ENCODE measurements at places on chromosomes 12 and 14.

DNA sequence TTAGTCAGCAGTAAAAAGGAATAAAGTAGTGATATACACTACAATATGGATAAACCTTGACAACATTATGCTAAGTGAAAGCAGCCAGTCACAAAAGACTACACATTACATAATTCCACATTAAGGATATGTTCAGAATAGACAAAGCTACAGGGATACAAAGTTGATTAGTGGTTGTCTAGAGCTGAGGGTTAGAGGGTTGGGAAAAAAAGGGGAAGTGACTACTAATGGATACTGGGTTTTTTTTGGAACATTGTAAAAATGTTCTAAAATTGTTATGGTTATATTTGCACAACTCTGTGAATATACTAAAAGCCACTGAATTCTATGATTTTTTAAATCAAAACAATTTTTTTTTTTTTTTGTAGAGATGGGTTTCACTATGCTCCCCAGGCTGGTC is 4.8 kb upstream of the NGDN start:
- no peak for DNase-seq

DNA sequence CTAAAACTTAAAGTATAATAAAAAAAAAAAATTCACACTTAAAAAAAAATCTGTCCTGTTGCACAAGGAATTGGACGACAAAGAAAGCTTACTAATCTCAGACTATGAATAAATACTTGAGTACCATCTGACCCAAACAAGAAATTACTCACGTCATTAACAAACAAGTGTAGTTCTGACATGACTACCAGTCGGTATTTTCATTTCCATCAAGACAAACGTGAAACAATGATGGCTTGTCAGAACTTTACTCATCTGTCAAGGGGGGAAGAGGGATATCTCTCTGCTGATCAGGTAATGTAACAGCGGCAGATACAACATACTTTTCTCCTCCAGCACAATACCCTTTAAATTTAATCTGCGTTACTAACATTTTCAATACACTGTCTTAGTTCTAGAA is 78.3 kb downstream of the CDK17 start:
- DNase-seq, result no peak

DNA sequence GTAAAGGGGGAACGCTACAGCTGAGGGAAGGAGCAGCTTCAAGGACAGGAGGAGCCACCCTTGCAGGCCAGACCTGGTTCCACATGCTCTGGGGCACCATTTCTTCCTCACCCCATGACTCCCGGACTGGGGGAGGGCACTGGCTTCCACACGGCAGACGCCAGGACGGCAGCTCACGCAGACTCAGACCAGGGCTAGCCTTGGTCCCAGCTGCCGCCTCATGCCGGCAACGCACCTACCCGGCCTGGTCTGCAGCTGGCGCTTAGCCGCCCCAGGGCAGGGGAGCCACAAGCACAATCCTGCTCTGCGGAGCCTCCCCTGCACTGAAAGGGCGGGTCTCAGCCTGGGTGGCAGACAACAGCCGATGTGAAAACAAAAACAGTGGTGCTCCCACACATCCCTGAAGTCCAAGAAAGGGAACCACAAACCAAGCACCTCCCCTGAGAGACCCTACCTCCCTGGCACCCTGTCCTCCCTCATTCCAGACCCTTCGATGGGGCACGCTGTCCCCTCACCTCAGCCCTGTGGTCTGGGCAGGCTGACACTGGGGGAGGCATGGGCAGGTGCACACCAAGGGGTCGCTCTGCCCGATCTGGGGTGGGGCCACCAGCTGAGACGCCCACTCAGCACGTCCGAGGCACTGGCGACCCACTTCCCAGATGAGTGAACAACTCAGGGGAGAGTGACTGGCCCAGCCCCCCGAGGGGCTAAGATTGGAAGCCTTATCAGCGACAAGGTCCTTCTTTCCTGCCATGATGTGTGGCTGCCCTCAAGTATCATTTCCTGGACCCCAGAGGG is 65.0 kb downstream of the CHGA start:
- DNase-seq, result no peak

DNA sequence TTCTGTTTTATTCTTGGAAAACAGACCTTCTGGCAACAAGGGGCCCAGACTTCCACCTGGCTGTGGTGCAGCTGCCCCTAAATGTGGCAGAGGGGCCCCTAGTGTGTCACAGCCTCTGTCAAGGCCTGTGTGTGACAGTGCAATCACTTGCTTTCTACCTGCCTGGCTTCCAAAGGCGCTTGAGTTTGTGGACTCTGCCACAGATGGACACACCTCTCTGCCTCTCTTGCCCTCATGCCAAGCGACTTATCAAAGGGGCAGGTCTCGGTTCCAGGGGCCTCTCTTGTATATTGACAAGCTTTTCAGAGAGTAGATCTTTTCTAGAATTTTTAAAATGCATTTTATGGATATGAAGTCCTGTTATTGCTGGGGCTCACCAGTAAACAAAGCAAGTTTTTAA is 217.2 kb downstream of the SLC15A4 start:
- DNase-seq, result no peak

GRCh38 chr12:29516431-29516875 is 19.0 kb upstream of the OVCH1 start:
- no peak for DNase-seq

- no peak for DNase-seq
Measured at GRCh38 chr12:81987371-81987770, 228.2 kb upstream of the PPFIA2 start.

GRCh38 chr14:103930051-103930604 is 1.9 kb downstream of the TDRD9 start:
- DNase-seq, result no peak

DNA sequence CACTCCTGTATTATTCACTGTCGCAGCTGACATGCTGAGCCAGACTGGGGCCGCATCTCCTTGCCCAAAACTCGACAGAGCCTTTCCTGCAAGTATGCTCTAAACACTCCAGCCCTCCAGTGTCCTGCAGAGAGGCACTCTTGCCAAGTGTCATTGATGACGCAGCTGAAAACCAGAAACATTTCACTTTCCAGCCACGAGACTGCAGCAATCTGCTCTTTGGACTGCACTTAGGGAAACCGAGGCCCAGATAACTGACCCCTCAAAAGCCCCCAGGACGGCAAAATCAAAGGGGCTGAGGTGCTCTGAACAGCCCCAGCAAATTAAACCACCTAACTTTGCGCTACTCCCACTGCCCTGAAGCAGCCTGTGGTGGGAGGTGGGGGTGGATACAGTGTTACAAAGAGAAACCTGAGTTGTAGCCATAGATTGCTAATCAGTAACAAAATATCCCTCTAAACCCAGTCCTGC is 2.6 kb downstream of the CCDC85C start:
- no peak for DNase-seq

- DNase-seq, result no peak
Measured at GRCh38 chr12:40142001-40142744, 36.3 kb upstream of the SLC2A13 start.

DNA sequence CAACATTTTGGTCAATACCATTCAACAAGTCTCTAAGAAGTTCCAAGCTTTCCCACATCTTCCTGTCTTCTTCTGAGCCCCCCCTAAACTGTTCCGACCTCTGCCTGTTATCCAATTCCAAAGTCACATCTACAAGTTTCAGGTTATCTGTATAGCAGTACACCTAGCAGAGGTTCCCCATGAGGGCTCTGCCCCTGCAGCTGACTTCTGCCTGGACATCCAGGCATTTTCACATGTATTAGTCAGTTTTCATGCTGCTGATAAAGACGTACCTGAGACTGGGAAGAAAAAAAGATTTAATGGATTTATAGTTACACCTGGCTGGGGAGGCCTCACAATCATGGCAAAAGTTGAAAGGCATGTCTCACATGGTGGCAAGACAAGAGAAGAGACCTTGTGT is 10.2 kb upstream of the PLA2G1B start:
- DNase-seq, result no peak

- DNase-seq, result no peak
Measured at GRCh38 chr14:73774241-73774570, 60.0 kb upstream of the PNMA1 start.

GRCh38 chr12:83349907-83350611 is 663.4 kb downstream of the TMTC2 start:
- no peak for DNase-seq

DNA sequence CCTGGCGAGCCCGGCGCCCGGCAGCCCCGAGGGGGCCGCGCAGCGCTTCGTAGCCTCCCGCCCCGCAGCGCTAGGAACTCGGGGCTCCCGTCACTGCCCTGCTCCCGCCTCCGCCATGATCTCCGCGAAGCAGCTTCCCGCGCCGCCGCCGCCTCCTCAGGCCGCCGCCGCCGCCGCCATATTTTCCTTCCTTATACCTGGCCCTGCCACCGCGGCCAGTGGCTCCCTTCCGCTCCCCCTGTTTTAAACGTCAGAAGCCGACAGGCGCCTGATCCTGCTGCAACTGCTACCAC is 286 bp downstream of the PPP4R3A start:
- no peak for DNase-seq

DNA sequence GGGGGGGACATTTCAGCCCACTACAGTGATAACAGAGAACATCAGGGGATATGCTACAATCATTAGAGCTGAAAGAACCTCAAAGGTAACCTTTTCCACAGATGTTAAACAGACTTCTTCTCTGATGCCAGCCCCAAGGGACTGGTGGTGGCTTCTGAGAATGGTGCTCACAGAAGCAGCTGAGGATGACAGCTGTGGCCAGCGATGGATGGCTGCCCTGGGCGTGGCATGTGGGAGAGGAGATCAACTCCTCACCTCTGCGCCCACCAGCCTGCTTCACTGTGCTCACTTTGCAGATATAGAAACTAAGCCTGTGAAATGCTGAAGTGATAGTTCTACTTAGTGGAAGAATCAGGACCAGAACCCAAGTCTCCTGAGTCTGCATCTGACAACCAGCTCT is 33.0 kb downstream of the FOXN3 start:
- no peak for DNase-seq

GRCh38 chr12:112352921-112353320 is 29.3 kb downstream of the HECTD4 start:
- DNase-seq, result no peak

Measured in stimulated activated CD8-positive, alpha-beta memory T cell treated with anti-CD3 and anti-CD28 coated beads, Interleukin-2, amount 100 ng/mL, for 1 hour (primary cell).